Thoracic aorta (tissue), 2 donors: ENCODE measurements at places on chromosomes 7 and 10. TPM values are rescaled to one million over a fixed set of nuclear protein-coding genes. Genes with fewer than 3 reads are reported as not detected.

TMEM213 gene
- not detected for total RNA-seq

CAMK1D gene
- total RNA-seq = 11.2 TPM

ADAM22 gene
- total RNA-seq = 5.0 TPM

DNA sequence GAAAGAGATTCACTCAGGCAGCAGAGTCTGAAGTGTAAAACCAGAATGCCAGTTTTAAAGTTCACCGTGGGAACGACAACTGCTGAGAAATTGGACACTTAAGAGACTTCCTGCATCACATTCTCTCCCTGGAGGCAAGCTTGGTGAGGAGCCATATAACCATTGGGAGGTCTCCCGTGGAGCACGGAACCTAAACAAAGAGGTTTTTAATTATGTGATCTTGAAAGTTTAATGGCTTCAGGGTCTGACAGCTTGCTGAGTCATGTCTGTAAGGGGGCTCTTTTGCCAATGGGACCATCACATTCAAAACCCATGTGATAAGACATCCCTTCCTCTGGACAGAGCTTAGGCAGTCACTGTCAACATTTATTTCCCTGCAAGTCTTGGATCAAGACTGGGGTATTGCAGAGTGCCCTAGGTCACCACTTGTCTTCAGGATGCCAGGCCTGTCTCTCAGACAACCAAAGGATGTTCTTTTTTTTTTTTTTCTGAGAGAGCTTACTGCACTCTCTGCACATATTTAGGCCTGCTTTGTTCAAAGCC is 674.4 kb downstream of the TYW1 start:
- DNase-seq = no peak

- no peak for DNase-seq
These were observed 50.4 kb downstream of the VTI1A start for GRCh38 chr10:112497347-112497950.

DNA sequence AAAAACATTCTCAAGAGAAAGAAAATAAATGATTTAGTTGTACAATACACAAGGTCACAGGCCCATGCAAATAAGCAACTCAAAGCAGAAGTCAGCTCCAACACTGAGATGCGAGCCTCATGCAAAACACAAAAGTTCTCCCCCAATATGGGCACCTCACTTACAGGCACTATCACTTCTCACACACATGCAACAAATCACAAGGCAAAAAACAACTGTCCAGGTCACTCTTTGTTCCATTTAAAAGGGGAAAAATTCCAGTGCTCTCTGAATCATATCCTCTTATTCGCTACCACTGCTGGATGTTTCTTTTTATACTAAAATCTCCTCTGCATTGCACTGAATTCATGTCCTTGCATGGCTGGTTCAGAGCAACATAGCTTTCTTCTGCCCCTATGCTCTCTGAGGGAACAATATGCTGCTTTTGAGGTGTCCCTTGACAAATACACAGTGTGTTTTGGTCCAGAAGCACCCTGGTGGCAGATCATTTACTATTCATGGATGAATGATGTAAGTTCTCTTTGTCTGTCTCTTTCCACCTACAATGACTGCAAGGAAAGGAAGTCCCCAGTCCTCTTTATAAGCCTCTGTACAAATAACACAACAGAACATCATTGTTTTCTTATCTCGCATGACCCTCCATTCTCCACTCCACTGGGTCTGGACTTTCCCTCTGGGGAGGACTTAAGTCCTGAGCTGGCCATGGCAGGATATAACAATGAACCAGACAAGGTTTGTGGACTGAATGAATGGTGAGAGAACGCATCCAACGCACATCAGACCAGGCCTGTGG is 85.4 kb upstream of the GSDME start:
- DNase-seq = no peak

DNA sequence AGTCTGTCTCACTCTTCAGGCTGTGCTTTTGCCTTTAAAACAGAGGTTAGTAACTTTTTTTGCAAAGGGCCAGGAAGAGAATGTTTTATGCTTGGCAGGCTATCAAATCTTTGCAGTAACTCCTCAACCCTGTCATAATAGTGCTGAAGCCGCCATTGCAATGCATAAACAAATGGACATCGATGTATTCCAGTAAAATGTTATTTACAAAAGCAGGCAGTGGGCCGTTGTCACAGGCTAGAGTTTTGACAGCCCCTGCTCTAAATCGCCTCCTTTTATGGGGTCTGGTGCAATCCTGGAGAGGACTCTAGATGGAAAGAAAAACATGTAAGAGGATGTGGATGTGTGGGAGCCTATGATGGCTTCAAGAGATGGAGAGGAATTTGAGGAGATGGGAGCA is 568.3 kb downstream of the TYW1 start:
- DNase-seq = no peak

DNA sequence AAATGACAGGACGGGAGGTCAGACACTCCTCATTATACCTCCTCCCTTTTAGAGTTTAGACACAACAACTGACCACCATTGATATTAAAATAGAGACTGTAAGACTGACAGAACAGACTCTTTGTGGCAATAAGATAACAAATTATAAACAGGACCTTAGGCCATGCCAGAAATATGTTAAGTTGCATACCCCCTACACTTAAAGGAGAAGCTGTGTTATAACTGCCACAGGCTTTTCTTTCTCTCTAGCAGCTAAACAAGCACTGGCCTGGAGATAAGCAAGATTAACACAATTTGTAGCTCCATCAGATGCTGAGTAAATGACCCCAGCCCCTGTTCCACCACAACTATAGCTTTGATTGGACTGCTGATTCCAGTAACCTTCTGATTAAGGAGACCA is 10.5 kb upstream of the UNC5B start:
- DNase-seq = no peak
